Activated CD8-positive, alpha-beta memory T cell treated with anti-CD3 and anti-CD28 coated beads for 1 hour (primary cell): ENCODE measurements at places on chromosomes 1 and 21.

- DNase-seq, result no peak
These were observed 2.0 kb upstream of the NHLH2 start for GRCh38 chr1:115842948-115843347.

- DNase-seq, result no peak
These were observed 372.2 kb upstream of the PKN2 start for GRCh38 chr1:88311907-88312306.

DNA sequence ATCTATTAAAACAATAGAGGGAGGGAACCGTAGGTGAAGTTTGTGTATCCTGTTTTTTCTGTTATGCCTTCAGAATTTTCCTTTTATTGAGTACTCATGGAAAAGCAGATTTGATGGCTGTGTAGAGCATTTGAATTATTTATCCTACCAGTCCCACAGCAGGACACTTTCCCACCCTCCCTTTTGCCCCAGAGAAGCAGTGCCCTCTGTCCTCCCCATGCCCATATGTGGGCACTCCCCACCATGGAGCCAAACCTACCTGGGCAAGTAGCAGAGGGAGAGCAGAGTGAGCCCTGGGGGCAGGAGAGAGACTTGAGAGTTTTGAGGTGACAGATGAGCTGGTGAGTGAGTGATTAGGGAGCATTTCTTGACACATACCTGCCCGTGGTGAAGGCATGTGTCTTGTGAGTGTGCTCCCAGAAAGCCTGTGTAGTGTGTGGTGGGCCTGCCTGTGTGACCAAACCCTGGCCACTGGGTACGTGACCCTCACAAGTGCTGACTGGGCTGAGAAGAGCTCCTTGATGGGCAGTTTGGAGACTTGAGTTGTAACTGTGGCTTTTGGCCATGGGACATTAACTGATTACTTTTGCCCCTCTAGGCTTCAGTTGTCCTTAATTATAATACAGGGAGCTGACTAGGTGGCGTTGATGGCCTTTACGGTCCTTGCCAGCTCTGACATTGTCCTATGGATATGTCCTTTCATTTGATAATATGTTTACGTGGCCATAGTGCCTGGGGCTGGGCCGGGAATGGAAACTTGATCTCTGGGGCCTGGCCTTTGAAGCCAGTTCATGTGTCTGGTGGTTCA, 3.6 kb downstream of the PSEN2 start:
- DNase-seq, result no peak

GRCh38 chr1:54357967-54358366, 48.2 kb downstream of the SSBP3 start:
- DNase-seq, result no peak

GRCh38 chr1:239810061-239810481, 281.6 kb upstream of the FMN2 start:
- DNase-seq, result no peak

GRCh38 chr1:53567450-53567849, 108.3 kb downstream of the DMRTB1 start:
- DNase-seq, result no peak

DNA sequence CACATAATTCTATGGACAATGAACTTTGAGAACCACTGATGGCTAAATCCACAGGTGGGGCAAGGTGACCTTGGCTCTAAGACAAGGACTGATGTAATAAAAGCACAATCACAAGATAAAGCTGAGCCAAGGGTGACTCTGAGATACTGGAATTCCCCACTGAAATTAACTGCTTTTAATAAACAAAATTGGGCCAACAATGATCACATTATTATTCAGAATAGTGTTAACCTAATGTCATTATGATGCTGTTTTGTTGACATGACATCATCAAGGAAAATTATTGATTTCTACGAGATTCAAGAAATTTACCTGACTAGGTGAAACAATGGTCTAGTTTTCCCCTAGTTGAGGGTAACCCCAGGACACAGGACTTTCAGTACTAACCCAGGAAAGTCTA, 273.7 kb upstream of the NFIA start:
- no peak for DNase-seq

DNA sequence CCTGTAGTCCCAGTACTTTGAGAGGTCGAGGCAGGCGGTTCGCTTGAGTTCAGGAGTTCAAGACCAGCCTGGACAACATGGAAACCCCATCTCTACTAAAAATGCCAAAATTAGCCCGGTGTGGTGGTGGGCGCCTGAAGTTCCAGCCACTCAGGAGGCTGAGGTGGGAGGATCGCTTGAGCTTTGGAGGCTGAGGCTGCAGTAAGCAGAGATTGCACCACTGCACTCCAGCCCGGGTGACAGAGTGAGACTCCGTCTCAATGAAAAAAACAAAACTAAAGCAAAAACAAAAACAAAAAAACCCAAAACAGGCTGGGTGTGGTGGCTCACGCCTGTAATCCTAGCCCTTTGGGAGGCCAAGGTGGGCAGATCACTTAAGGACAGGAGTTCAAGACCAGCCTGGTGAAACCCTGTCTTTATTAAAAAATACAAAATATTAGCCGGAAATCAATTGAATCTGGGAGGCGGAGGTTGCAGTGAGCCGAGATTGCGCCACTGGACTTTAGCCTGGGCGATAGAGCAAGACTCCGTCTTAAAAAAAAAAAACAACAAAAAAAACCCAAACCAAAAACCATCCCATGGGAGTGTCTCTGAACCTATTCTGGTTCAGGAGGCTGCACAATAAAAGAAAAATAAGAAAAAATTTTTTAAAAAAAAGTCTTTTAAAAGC, 1.7 kb upstream of the CGN start:
- DNase-seq, result no peak

DNA sequence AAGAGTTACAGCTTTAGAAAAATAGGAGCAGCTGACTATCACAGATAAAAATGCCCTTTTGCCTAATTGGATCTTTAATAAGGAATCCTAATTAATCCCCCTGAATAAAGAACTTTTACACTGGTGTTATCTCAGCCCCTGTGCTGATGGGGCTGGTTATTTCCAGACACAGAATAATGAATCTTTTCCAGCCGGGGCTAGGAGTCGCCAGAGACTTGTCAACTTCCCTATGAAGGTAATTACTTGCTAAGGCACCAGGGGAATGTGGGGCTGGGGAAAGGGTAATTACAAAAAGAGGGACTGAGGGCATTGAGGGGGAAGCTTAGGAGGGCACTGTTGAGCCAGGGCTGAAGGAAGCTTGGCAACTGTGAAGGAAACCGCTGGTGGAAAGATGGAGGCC, 34.5 kb downstream of the HMGB4 start:
- no peak for DNase-seq

DNA sequence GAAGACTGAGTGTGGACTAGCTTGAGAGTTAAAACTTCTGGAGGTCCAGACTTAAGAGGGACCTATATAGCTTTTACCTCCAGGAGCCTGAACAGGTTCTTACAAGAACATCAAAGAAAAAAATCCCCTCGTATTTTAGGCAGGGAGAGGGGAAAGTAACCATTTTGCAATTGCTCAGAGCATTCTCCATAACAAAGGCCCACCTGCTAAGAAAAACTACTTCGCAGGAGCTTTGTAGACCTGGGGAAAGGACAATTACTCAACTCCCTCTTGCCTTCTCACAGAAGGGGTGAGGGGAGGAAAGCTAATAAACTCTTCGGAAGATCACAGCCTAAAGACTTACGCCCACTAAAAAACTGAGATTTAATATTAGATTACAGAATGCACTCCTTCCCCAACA, 86.3 kb downstream of the RERE start:
- DNase-seq, result no peak

DNA sequence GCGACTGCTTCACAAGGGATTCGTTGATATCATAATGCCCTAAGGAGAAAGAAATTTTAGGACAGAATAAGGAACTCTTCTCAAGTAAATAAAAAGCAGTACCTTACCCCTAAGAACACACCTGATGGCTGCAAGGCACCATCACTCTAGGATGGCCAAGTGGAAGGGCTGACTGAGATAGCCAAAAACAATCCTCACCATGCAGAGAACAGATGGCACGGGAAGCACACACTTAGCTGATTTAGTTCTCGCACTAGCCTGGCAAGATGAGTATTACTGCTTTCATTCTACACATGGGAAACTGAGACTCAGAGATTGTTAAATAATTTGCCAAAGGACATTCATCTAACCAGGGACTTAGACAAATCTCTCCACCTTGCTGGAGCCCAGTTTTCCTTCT, 43.8 kb downstream of the STPG1 start:
- DNase-seq, result no peak

DNA sequence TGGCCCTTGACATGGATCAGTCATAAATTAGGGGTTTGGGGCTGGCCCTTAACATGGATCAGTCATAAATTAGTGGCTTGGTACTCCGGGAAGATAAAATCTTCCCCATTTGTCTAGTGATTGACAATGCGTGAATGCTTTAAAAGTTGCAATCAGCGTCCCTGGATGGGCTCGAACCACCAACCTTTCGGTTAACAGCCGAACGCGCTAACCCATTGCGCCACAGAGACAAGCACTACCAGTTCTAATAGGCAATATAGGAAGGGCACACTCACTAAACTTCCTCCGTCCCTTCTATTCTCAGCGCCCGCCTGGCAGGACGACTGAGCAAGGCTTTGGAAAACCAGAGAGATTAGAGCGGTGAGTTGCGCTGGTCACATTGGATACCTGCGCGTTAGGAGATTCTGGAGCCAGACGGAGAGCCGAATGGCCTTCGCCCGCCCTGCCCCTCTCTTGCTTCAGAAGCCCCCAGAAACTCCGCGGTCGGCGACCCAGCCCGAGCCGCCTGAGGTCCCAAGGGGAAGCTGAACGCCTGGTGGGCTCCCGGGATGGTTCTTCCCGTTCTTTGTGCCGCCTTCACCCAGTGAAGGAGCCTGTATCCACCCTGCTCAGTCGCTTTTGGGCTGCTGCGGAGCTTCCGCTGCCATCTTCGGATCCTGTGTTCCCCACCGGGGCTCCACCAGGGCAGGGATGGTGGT, 235.9 kb downstream of the FAM72C start:
- DNase-seq, result no peak

DNA sequence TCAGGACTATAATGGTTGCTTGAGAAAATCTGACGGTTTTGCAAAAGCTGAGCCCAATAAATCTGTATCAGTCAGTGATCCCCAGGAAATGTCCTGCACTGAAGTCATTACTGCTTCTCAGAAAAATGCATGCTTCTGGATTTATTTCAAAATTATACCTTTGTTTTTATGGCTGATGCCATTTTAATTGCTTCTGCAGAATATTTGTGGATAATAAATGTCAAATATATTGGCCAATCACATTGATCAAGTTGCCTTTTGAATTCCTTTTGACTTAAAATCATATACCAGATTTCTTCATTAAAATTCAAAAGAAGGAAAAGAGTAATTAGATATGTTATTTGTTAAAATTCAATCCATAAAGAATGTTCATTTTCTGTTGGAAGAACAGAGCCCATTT, 842.9 kb upstream of the ADGRL4 start:
- DNase-seq, result no peak
